ENCODE measurements at places on chromosomes 2 and 18.

DNA sequence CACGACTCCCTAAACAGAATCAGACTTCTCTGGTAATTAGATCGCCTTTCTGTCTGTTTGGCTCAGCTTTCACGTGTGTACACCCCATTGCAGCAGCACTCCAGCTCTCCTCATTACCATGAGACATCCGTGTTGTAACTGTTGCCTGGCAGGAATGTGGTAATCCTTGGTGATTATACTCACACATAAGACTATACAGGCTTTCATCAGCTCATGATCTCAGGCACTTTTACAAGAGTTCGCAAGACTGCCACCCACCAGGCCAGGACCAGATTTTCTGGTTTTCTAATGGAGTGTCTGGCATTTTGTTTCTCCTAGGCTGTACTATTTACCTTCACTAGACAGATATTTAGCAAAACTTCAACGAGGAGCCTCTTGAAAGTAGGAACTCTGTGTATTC is 50.2 kb downstream of the ACVR1 start:
- no peak for DNase-seq

DNA sequence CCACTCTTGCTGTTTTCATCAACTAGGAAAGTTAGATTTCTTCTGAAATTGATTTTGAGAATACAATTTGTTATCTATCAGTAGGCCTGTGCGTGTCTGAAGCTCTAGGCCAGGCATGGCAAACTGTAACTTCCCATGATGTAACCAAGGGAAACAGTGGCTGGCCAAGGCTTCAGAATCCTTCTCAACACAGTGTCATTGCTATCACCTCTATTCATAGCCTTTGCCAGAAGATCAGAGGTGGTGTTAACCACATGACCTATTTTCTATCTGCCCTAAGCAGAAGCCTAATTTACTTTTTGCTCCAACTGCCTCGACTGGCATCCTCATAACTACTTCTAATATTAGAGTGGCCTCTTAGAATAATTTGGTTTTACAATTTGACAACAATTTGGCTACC is 2.5 kb downstream of the ITGB6 start:
- DNase-seq, result no peak

DNA sequence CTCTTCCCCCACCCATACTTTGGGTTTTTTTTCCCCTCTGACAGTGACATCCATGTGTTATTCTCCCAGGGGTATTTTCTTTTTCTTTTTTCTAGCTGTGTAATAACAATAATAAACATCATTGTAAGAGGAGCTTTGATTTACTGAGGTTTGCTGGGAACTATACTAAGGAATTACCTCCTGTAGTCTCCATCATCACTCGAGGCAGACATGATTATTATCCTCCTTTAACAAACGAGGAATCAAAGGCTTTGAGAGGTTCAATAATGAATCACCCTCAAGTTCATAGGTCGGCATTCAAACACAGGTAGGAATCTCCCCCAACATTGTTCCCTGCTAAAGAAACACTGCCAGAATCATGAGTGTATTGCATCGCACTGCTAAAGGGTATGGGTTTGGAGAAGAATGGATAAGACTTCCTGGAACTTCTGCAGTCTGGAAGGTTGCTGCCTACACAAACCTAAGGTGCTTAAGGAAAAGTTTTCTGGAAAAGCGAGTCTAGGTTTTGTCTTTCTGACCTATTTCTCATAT is 260.2 kb upstream of the SESTD1 start:
- DNase-seq, result no peak

GRCh38 chr18:70169747-70170146 is 35.7 kb downstream of the RTTN start:
- no peak for DNase-seq

GRCh38 chr2:142165790-142166189 is 35.0 kb upstream of the LRP1B start:
- peak; percentile 7 for DNase-seq

DNA sequence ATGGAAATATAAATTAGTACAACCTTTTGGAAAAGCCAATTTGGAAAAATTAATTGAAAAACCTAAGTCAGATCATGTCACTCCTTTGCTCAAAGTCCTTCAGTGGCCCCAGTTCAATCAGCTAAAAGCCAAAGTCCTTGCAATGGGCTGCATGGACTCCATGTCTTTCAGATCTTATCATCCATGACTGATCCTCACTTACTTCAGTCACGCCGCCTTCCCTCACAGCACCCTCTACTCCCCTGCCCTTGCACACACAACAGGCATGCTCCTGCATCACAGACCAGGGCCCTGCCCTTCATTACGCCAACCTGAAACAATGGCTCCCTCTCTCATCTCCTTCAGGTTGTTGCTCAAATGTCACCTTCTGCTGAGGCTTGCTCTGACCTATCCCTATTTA is 15.6 kb downstream of the KANSL3 start:
- DNase-seq, result no peak

- no peak for DNase-seq
Measured at GRCh38 chr2:143192106-143192505, 62.9 kb downstream of the ARHGAP15 start.

GRCh38 chr2:15243762-15244161 is 317.4 kb downstream of the NBAS start:
- no peak for DNase-seq

- DNase-seq, result no peak
Measured at GRCh38 chr2:127170452-127171197, 49.5 kb downstream of the CYP27C1 start.

- no peak for DNase-seq
Measured at GRCh38 chr2:10901160-10901939, 10.4 kb upstream of the KCNF1 start.

DNA sequence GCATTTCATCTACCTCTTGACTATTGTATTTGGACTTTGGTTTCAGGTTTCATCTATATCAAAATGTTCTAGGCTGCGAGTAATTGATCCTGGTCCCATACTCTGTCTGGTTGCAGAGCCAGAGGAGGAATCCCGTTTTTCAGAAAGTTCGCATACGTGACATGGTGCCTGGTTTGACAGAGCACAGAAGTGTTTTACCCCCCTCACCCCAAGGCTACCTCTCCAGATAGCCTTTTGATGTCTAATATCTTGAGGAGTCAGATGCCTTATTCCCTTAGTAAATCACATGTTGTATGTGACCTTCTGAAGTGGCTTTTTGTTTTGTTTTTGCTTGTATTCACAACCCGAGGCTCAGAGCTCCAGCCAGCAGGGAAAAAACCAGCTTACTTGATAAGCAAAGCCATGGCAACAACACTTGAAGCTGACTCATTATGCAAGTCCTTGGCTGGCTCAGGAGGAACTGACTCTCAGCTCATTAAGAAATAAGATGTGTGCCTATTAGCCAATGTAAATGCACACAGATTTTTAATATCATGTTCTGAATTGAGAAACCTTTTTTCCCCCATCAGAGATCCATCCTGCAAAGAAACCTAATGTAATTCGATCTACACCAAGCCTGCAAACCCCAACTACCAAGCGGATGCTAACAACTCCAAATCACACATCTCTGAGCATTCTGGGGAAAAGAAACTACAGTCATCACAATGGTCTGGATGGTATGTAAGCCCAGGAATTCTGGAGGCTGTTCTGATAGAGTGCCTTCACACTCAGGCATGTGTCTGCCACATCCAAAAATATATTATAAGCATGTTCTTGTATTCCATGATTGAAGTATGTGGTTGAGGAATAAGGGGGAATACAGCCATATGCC is 41.4 kb downstream of the OXER1 start:
- peak; percentile 80 for DNase-seq

DNA sequence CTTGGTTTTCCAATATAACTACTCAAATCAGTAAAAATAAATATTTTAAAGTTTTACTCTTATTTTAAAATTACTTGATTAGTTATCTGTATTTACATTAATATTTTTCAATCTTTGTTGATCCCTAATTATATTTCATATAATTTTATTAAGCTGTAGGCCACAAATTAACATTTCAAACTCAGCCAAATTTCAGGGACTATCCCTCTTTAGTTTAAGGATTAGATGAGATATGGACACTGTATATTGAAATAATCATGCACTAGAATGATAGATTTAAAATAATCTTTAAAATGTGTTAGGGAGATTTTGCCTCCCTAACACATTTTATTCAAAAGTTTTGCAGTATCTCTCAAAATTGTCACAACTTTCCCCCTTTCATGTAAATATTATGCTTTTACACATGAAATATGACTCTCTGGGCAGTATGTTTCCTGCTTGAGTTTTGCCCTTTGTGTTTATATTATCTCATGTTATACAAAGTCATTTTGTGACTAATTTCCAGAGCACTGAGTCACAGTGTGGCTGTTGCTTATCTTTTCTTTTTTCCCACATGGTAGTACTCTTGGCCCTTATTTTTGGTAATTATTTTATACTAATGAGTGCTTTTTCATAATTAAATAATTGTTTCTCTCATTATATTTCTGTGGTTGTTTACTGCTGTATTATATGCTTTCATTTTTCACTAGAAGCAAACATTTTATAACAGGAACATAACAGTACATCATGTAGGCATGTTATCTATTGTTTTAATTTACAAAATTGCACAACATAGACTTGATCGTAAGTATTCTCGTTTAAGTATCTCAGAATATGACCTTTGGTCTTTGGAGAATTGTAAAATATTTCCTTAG is 1.2 kb downstream of the TFPI start:
- no peak for DNase-seq

DNA sequence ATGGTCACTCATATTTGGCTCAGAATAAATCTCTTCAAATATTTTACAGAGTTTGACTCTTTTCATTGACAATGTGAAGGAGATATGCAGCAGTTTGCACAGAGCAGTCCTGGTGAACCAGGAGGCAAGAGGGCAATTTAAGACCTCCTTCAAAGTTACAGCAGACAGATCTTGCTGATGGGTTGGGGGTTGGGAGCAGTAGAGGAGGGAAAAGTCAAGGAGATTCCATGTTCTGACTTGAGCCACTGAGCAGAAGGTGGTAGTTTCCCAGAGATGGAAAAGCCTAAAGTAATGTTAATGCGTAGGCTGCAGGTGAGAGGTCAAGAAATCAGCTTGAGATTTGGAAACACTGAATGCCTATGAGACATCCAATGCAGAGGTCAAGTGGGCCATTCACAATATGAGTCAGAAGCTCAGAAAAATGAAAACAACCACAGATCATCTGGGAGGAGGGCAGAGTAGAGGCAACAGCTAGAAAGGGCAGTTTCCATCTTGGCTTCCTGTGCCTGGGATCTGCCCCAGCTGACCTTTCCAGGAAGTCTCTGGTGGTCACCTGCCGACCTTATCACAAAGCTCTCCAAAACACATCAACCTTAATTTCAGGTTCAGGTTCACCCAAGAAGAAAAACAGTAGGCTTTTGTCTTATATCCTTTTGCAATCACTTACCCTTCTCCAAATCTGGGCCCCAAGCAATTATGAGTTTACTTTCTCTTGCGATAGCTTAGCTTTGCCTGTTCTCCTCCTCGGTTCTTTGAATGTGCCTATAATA is 197.5 kb upstream of the ARL4C start:
- no peak for DNase-seq

- DNase-seq, result no peak
Measured at GRCh38 chr18:23450022-23450421, 3.1 kb upstream of the RIOK3 start.

DNA sequence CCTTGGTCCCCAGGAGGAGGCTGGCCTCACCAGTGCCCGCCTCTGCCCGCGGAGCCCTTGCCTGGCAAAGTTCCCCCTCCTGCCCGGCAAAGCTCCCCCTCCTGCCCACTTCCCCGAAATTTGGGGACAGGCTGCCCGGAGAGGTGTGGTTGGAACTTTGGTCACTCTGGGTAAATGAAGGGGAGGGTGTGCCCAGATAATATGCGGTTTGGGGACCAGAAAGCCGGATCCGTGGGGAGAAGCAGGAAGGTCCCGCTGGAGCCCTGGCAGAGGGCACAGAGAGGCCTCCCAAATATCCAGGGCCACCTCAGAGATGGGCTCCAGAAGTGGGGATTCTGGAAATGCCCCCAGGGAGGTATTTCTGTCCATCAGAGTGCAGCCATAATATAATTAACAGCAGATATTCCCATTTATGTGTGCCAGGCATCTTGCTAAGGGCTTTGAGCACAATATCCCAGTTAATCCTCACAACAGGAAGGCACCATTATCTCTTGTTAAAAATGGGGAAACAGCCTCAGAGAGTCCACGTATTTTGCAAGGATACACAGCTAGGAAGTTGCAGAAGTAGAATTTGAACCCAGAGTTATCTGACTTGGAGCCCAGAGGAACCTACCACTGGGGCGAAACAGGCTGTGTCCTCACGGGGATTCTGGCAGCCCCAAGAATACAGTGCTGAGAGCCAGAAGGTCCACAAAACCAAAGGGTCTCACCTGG is 914 bp downstream of the STEAP3 start:
- no peak for DNase-seq

- DNase-seq, result no peak
Measured at GRCh38 chr2:152369176-152369860, 34.3 kb downstream of the FMNL2 start.

GRCh38 chr2:171086352-171087290 is 74.1 kb downstream of the TLK1 start:
- DNase-seq, result peak; percentile 22

GRCh38 chr2:30938196-30938595 is 130.9 kb upstream of the CAPN13 start:
- no peak for DNase-seq

DNA sequence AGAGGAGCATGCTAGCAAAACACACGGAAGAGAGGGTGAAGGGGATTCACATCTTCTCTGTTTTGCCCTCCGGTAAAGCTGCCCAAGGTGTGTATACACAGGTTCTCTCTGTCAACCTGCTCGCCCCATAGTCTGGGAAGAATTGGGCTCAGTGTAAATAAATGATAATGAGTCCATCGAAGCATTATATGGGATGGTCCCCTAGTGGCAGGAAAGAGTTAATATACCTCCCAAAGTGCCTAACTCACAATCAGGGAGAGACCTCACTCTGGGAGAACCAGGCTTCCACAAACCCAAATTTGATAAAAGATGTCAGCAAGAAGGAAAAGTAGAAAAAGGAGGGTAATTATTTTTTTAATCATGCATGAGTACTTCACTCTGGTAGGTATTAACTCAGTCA is 262.2 kb upstream of the ZNF521 start:
- no peak for DNase-seq

DNA sequence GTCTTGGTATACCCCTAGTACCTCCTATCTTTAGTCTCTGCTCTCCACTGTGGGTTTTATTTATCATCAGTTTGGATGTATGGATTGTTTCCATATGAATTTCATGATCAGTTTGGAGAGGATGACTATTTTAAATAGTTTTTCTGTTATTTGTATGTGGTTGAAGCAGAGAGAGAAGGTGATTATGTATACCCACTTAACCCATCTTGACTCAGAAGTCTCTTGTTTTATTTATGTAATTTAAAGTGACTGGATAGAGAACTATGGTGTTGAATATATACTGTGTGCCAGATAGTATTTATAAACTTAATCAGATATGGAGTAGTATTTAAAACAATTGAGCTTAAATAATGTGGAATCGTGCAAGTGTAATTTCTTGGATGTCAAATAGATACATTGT is 39.9 kb downstream of the SMAD4 start:
- no peak for DNase-seq

- no peak for DNase-seq
Measured at GRCh38 chr2:171894612-171894947, 536 bp upstream of the SLC25A12 start.

Data from GM12864 (cell line).